ENCODE measurements at places on chromosomes 1 and 21.

- no peak for DNase-seq
Observed at GRCh38 chr1:156146020-156146768, 7.2 kb upstream of the SEMA4A start.

DNA sequence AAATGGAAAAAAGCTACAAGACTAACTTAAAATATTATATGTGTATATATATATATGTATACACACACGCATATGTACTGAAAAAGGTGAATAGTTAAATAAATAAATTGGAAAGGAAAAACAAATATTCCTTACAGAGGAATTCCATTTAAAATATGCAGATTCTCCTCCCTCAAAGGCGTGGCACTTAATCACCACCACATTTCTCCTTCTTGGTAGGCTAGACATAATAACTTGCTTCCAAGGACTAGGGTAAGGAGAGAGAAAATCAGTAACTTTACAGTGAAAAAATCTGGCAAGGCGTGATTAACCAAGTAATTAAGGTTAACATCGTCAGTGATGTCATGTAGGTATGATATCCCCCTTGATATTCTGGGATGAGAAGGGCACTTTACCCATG lies 84.0 kb upstream of the USP25 start:
- no peak for DNase-seq

DNA sequence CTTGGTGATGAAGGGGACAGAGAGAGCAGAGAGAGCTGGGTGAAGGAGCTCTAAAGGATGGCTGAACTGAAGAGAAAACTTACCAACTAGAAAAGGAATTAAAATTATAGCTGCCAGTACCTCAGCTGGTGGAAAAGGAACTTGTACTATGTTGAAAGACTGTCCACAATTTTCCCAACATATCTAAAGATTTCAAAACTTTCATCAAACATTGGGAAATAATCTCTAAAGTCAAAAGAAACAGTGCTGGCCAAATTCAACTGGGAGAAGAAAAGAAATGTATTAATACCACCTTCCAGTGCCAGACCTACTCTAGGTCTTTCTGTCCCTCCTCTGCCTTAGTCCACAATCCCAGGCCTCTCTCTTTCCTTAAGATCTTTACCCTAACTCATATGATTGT lies 6.1 kb downstream of the SMG5 start:
- DNase-seq = no peak

- no peak for DNase-seq
Observed at GRCh38 chr1:183360473-183360872, 57.7 kb downstream of the NMNAT2 start.

DNA sequence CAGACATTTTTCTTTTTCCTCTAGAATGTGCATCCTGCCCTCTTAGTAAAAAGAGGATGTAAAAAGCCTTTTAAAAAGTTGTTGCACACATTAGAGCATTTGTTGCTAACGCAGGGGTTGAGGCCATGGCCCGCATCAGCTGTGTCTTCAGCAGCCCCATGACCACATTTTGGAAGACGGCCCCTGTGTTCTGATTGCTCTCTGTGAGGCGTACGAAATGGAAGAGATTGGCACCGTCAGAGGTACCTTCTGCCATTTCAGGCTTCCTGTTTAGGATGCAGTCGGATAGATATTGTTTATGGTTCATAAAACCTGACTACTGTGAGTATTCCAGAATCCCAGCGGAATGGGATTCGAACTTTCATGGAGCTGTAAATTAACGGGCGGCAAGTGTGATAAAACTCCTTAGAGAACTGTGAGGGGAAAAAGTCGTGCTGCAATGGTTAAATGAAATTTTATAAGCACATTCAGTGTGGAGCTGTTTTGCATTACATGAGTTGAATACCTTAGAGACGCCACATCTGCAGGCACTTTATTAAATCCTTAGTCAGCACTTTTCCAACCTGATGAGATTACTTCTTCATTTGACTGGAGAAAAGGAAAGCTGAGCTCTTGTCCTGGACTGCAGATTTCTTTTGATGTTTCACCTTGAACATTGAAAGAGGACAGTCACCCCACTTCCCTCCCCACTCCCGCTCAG lies 273.9 kb downstream of the TM2D1 start:
- DNase-seq = no peak

DNA sequence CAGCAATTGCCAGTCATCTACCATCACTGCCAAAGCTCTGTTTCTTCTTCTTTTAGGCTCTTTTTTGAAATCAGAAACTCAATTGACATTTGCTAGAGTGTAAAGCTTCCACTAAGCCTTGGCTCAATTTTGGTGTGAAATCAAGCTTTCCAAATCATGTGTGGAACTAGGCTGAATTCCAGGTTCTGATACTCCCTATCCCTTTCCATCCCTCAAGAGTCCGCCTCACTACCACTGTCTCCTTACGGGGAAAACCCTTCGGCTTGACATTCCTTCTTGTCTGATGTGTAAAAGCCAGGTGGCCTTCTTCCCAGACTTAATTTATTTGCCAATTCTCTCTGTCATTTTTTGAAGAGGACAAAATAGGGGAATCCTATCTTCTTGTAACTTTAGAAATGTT lies 47.2 kb upstream of the PRMT6 start:
- no peak for DNase-seq

GRCh38 chr1:25890239-25891034 lies 14.9 kb upstream of the PAQR7 start:
- no peak for DNase-seq

DNA sequence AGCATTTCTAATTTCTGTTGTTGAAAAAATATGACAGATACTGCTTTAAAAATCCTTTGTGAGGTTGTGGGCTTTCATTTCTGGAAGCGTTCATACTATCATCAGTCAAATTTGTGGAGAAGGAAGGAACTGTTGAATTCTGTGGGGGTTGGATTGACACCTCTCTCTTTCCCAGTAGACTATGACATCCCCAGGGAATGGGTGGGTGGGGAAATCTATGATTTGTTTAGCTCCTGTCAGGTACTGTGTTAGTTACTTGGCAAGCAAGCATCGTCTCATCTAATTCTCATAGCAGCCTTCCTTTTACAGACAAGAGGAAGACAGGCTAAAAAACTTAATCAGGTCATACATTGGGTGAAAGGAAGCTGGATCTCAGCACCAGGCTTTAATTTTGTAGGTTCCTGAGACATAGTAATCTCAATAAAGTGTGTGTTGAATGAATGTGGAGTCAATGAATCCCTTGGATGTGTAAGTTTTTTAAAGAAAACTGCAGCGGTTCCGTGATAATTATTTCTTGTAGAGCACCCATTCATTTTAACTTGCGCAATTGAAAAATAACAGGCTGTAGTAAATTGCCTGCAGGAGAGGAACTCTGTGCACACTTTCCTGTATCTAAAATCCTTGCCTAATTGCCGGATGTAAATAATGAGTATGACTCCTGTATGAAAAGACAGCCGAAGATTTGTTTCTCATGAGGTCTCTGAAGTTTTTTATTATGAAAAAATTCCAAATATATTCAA lies 60.6 kb downstream of the MYOM3 start:
- DNase-seq = no peak

GRCh38 chr1:199616947-199617346 lies 410.6 kb upstream of the NR5A2 start:
- DNase-seq = no peak

DNA sequence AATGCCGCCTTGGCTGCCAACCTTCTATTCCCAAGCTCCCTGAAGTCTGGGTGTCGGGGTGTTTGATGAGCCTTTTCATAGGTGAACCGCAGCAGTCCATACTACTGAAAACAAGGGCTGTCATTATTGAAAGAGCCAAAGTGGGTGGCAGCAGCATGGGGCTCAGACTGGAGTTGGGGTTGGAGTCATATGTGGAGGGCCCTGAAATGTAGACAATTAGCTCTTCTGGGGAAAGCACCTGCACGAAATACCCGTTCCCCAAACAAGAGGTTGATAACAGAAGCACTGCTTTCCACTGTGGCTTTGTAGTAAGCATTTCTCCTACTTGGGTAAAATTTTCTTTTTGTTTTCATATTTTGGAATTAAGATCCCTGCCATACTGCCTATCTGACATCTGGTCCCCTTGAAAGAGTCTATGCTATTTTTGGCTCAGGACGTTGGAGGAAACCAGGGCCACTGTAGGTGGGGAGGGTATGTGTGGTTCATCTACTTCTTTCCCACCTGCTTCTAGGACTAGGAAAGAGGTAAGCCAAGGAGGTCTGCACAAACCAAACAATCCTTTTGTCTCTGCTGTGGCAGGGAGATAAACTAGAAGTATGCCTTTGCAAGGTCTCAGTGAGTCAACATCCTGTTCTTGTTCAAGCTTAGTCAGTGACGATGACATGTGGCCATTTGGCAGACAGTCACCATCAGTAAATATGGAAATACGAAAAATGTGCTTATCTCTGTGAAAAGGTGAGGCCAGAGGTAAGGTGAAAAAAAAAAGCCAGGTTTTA lies 197.0 kb upstream of the UBE2U start:
- no peak for DNase-seq

DNA sequence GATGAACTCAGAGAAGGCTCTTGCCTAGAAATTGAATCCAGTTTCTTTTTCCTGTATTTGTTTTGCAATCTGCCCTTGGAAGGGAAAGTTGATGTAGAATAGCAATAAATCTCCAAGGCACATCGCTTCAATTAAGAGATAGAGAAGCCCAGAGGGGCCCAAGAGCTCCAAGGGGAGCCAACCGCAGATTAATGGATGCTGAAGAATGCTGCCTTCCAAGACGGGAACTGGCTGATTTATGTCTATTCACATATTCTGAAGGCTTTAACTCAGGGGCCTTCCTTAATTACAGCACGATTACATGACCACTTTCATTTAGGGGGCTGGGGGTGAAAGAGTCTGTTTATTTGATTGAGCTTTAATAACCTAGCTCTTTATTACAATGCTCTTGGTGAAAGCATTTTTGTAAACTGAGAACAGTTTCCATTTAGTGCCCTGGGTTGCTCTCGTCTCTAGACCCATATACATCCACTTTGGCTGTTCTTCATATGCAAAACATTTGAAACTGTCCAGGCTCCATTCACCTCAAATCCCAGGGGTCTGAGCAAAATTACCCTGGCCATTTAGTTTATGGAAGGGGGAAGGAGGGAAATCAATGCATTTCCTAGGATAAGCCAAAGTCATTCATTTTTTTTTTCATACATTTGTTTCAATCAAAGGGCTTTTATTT lies 87.4 kb upstream of the CLDN14 start:
- no peak for DNase-seq

GRCh38 chr1:44040846-44041245 lies 9.6 kb upstream of the SLC6A9 start:
- DNase-seq = no peak

DNA sequence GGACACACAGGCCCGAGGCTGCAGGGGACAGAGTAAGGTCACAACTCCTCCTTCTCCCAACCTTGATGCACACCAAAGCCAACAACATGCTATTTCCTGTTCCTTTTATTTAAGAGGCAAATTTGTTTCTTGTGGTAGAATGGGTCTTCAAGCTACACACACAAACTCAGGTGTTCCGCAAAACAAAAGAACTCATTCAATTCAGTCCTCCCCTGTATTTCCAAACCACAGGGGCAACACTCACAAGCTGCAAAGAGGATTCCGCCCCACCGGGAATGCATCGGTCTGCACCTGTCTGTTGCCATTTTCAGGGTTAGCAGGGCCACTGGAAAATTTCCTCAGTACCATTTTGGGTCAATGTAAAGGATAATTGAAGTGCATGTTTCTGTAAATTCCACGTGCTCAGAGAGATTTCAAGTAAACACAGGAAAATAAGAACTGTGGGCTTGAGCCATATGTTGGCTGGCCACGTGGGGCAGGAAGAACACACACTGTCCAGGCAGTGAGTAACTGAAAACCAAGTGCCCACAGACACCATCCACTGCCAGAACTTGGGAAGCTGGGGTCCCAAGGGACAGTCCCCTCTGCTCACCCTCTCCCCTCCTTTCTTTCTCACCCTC lies 145.2 kb upstream of the ERG start:
- DNase-seq = no peak

DNA sequence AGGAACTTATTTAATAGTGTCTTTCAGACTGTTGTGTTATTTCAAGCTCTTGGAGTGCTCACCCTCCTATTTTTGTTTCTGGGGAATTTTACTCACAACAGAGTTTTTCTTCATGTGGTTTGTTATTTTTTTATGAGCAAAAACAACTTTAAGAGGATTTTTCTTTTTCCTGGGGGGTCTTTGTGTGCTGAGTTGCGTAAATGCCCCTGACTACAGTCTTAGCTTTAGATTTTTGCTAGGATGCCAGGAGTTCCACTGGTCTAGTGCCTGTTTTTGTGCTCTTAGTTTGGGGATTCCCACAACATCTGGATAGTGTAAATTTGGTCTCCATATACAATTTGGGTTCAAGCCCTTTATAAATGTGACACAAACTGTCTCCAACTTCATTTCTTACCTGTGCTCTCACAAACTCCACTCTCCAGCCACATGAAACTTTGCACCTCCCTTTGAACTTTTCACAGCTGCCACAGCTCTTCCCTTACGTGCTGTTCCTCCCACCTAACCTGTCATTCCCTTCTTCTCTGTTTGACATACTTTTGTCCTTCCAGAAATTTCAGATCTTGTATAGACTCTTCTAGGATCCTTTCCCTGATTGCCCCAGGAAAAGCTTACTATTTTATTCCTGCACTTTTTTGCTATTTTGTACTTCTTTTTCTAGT lies 180.2 kb downstream of the CRB1 start:
- DNase-seq = no peak

DNA sequence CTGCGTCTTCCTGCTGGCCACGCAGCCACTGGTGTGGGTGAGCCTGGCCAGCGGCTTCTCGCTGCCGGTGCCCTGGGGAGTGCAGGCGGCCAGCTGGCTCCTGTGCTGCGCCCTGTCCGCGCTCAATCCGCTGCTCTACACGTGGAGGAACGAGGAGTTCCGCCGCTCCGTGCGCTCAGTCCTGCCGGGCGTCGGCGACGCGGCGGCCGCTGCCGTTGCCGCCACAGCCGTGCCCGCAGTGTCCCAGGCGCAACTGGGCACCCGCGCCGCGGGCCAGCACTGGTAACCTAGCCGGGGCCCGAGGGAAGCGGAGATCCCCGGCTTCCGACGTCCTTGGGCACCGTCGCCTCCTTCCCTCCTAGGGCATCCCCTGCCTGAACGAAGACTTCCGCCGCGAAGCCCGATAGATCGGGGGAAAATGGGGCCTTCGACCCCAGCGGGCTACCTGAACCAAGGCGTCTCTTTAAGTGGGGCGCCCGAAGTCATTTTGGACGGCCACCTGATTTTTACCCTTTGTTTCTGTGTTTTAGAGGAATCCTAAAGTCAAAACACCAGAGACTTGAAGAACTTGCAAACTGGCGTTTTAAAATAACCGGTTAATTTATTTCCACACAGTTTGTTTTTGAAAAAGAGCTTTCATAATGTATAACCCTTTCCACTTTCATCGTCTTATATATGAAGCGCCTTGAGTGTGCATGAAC lies 2.0 kb downstream of the GPR88 start:
- DNase-seq = no peak
